CD14-positive monocyte (primary cell): ENCODE measurements at places on chromosomes 7 and 10.

DNA sequence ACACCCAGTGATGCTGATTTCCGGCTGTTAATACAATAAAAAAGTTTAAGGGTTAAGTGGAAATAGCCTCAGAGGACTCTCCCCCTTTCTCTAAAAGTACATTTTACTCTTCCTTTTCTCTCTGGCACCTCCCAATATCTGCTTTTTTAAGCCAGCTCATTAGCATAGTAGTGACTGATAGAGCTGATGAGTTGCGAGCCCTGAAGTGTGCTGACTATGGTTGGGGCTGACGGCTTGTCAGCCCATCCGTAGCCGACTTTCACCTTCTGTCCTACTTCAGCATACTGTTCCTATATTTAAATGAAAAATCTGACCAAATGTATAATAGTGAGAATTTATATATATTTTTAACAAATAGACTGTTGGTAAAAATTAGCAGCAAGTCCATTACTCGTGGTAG, 80.0 kb downstream of the SHH start:
- DNase-seq, result no peak

DNA sequence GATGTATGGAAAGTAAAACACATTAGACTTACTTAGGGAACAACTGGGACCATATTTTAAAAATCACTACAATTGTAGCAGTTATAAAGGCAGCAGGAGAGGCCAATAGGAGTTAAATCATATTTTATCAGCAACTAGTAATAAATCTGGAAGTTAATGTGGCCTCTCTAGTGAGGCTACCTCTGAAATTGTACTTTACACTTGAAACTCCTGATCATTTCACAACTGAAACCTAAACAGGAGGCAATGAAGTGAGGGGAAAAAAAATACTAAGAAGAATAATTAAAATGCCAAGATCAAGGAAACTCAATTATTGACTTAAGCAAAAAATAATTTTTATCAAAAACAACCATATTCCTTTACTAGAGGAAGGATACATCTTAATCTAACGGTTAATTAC, 265.6 kb upstream of the HGF start:
- DNase-seq, result no peak

- DNase-seq, result no peak
These were observed 44.9 kb upstream of the FAM3C start for GRCh38 chr7:121440857-121441503.

- DNase-seq, result no peak
These were observed 44.9 kb upstream of the RASGEF1A start for GRCh38 chr10:43311794-43312193.

- peak; percentile 51 for DNase-seq
These were observed 1.5 kb downstream of the IRF5 start for GRCh38 chr7:128939075-128939860.

GRCh38 chr10:33260403-33261149, 73.9 kb downstream of the NRP1 start:
- DNase-seq, result no peak

- no peak for DNase-seq
These were observed 240.8 kb upstream of the POM121L12 start for GRCh38 chr7:52794621-52795020.

DNA sequence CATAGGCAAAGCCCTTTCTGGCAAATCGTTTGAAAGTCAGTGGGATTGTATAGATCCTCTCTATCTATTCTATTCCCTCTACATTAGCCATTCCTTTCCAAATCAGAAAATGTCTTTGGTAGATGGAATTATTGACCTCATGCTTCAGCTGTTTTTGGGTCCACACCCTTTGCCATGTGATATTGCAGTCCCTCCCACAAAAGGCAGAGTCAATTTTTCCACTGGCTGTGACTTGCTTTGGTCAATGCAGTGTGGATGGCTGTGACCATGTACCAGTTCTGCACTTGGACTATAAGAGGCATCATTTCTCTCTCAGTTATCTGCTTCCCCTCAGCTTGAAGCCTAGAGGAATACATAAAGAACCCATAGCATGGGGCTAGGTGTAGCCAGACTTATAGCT, 332.9 kb downstream of the PTEN start:
- DNase-seq, result no peak

DNA sequence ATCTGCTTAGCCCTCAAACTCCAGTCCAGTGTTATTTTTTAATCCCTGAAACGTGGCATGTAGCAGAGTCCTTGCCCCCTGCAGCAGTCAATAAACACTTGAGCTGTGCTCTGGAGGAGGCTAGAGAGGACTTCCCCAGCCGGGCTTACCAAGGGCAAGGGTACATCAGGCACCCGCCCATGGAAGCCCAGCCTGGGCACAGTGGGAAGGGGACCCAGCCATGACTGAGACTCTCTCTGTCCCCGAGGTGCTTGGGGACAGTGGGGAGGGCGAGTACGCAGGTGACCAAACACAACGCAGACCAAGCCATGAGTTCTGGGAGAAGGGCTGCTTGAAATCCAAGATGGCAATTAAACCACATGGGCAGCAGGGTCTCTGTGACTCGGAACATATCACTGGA, 45.2 kb downstream of the EBF3 start:
- no peak for DNase-seq

- DNase-seq, result no peak
These were observed 8.3 kb upstream of the SEMA3A start for GRCh38 chr7:84202855-84203254.

- DNase-seq, result no peak
These were observed 56.0 kb downstream of the TACR2 start for GRCh38 chr10:69360485-69361302.

DNA sequence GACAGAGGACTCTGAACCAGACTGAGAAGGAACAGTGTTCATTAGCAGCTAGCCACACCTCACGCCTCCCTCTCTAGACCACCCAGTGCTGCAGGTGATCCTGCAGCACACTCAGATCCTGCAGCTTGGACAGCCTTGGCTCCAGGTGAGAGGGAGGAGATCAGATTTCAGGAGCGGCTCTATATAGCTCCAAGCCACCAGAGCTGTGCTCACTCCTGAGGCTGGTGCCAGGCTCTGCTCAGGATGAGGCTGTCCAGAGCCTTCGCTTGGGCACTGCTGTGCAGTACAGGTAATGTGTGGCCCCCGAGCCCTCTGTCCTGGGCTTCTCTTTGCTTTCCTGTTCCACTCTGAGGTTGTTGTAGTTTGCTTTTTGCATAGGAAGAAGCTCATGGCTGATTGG, 42.4 kb downstream of the C10orf120 start:
- no peak for DNase-seq

DNA sequence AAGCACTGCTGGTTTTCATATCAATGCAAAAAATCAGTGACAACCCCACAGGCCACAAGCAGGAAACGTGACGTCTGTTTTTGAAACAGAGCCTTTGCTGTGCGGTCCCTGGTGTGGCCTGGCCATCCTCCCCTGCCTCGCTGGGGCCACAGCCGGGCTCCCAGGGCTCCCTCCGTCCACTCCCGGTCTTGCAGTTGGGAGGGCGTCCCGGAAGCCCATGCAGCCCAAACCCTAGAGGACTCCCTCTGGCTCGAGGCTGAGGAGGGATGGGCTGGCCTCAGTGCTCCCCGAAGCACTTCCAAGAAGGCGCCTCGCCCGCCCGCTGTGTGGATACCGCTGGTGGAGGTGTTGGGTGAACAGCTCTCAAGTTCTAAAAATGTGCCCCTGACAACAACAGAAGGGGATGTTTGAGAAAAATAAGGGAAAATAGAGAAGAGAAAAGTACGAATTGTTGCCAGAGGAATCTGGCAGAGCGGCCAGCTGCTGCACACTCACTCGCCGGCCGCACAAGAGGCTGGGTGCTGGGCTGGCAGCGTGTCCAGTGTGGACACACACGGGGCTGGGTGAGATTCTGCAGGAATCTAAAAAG, 73.5 kb downstream of the ZRANB1 start:
- no peak for DNase-seq

- no peak for DNase-seq
These were observed 115.0 kb downstream of the DGKB start for GRCh38 chr7:14787551-14787950.

GRCh38 chr10:62037890-62038608, 136.6 kb downstream of the ARID5B start:
- DNase-seq, result no peak

- DNase-seq, result no peak
These were observed 109.8 kb downstream of the PIP4K2A start for GRCh38 chr10:22604344-22605126.

DNA sequence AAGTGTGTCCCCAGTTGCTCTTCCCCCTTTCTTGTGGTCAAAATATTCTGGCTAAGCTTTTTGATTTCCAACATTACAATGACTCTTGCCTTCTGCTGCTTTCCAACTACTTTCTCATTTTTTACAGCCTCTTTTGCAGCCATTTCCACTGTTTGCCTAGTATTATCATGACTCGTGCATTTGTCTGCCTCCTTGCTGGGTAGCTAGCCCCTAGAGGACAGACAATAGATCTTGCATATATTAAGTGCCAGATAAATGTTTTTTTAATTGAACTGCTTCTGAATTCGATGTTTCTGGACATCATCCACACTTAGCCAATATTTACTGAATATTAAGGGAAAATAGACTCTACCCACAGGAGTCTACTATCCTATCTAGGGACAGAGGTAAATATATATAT, 124.5 kb downstream of the POU6F2 start:
- no peak for DNase-seq

DNA sequence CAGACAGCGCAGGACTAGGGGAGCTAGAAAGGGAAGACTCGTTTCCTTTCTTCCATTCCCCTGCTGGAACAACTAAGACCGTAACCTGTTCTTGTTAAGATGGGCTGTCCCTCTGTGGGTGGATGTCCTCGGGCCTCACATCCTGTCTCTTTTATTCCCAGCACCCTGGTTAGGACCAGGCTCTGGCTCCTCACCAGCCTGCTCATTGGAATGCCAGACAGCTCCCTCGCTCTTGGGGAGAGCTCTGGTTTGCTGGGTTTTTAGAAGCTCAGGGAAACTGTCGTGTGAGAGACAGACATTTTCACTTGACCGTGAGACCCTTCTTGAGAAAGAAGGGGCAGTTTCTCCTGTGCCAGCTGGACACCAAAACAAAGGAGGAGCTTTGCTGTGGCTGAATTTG, 58.1 kb upstream of the HABP2 start:
- DNase-seq, result no peak

- DNase-seq, result peak; percentile 3
These were observed 54.9 kb downstream of the AKAP9 start for GRCh38 chr7:91995391-91996105.

DNA sequence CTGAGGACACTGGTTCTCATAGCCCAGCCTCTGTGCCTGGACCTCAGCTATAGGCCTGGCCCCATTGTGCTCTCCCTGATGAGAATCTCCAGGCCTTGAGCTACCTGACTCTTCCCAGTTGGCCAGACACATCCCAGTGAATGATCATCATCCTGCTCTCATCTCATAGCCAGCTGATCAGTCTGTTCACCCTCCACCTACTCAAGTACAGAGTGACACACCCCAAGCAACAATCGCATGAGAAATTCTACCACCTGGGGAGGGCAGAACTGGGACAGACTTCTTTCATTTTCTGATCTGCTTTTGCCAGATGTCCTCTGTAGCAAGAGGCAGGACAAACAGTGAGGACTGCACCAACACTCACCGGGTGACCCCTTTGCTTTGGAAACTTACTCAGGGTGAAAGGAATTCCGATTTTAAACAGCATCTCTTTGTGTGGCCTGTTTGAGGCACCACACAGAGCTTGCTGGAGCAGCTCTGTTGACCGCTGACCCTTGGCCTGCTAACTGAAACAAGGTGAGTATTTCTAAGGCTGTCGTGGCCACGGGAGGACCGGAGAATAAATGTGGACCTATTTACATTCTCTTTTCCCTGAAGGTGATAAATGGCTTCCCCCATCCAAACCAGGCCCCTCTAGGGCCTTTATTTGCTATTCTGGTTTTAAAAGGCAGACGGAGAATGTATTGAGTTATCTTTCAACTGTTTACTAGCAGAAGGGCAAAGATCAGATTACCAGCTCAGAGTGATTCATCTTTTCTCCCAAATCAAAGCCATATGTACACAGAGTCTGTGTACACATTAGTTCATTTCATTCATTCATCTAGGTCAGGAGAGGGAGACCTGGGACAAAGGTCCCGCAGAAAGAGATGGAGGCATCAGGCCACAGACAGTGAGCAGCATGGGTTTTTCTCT, 181.4 kb upstream of the TNS3 start:
- no peak for DNase-seq

DNA sequence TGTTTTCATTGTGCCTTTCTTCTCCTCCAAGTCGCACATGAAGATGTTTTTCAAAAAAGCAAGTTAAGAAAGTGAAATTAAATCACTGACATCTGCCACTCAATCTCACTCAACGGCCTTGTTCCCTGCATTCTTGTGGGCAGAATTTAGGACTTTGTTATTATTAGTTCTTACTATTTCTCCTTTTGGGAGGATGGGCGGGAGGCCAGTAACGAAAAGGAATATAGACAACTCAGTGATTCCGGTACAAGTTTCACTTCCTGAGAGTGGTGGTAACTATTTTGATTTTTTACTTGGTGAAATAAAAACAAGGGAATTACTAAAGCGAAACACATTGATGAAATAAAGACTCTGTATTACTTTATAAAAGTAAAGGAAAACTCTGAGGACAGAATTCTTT, 231.9 kb upstream of the HABP2 start:
- peak; percentile 90 for DNase-seq

DNA sequence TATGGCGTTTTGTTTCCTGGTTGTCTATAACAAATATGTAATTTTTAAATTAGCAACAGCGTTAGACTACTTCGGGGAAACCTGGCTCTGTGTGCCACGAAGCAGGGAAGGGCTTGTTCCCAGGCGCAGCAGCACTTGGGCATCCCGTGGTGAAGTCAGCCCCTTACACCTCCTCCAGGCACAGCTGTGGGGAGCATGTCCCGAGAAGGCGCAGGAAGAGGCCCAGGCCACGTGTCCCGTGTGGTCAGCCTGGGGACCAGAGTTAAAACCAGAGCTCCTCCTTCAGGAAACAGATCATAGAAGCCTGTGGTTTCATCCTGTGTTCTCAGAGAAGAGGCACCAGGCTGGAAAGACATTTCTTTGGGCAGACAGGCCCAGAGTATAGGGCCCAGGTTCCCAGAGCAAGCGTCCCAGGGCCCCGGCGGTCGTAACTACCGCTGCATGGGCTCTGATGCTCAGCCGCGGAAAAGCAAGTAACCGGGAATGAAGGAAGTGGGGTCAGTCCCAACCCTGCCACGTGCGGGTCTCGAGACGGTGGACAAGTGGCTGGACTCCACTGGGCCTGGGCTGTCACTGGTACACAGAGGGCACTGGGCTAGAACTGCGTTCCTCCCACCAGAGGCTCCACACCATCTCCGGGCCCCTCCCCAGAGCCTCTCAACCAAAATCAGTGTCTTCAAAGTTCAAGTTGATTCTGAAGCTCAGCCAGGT, 7.1 kb downstream of the NUDT1 start:
- DNase-seq, result peak; percentile 49

GRCh38 chr7:69739190-69739589, 140.9 kb downstream of the AUTS2 start:
- DNase-seq, result no peak

DNA sequence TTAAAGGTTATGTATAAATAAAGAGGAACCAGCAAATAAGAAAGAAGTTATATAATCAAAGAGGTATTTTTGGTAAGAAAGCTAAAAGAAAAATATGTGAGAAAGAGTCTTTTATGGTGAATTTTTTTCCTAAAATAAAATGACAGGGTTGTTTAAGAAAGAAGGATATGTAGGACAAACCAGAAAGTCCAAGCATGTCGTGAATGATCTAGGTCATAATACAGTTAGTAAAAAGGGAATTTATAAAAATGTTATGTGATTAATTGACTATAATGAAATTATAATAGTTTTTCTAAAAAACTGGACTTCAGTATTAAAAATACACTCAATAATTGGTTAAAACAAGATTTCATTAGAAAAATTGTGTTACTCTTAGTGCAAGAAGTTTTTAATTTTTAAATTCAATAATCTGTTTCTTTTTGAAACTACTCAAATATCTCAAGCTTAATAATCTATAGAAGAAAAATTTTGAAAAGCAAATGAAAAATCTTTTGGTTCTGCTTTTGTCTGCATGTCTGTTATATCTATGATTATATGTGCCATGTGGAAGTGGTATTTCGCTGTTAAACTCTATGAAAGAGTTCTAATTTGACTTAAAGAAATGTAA, 23.3 kb downstream of the AVL9 start:
- DNase-seq, result no peak
